ENCODE measurements at places on chromosomes 16 and 17. TPM values are rescaled to one million over a fixed set of nuclear protein-coding genes. Genes with fewer than 3 reads are reported as not detected.

Gene TPPP3
- total RNA-seq = 13.1 TPM

- no peak for DNase-seq
These were observed 9.1 kb upstream of the PHF12 start for GRCh38 chr17:28960256-28961061.

DNA sequence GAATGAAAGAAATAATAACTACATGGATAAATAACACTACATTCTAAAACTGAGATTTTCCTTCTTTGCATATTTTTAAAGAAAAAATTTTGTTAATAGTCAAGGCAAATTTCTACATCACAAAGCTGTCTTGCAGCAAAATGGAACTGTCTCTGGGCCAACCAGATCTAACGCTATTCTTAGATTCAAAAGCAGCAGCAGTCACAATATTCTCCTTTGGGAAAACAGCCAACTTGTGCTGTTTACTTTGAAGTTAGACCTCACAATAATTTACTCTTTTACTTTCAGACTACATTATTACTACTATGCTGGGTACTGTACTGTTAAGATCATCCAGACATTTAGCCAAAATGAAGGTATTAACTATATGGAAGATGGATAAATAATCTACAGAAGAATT, 189.1 kb downstream of the CEP112 start:
- DNase-seq = no peak

DNA sequence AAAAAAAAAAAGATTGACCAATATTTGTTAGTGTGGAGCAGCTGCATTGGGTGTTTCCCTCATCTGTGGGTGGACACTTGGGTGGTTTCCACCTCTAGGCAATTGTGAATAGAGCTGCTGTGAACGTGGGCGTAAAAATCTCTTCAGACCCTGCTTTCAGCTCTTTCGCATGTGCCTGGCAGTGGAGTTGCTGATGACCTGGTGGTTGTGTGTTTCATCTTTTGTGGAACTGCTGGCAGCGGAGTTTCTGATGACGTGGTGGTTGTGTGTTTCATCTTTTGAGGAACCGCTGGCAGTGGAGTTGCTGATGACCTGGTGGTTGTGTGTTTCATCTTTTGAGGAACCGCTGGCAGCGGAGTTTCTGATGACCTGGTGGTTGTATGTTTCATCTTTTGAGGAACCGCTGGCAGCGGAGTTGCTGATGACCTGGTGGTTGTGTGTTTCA, 21.4 kb downstream of the ZC3H18 start:
- no peak for DNase-seq

GRCh38 chr17:17391668-17392370, 85.0 kb upstream of the MED9 start:
- DNase-seq = no peak

- DNase-seq = no peak
These were observed 485 bp downstream of the DNAJA3 start for GRCh38 chr16:4426021-4426684.

DNA sequence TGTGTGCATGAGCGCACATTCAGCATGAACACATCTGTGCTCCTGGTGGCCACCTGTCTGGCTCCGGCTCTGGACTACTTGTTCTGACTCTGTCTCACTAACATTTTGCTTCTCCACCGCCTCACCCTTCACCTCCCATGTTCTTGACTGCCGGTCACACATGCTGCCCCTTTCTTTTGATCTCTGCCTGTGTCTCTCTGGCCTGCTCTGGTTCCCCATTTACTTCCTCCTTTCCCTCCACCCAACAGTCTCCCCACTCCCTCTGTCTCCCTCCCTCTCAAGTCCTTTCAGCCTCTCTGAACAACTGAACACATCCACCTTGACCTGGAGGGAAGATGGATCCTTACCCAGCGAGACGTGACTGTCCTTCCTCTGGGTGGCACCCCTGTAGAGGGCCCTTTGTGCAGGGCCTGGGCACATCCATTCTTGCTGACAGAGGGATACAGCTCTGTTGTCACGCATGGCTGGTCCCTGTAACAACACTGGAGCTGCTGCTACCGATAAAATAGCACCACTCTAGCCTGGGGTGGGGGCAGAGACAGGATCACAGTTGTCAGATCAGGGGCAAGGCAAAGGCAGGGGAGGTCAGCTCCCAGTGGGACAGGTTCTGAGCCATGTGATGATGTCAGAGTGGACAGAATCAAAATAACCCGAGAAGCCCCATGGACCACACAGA, 11.0 kb downstream of the ZSCAN32 start:
- no peak for DNase-seq

DNA sequence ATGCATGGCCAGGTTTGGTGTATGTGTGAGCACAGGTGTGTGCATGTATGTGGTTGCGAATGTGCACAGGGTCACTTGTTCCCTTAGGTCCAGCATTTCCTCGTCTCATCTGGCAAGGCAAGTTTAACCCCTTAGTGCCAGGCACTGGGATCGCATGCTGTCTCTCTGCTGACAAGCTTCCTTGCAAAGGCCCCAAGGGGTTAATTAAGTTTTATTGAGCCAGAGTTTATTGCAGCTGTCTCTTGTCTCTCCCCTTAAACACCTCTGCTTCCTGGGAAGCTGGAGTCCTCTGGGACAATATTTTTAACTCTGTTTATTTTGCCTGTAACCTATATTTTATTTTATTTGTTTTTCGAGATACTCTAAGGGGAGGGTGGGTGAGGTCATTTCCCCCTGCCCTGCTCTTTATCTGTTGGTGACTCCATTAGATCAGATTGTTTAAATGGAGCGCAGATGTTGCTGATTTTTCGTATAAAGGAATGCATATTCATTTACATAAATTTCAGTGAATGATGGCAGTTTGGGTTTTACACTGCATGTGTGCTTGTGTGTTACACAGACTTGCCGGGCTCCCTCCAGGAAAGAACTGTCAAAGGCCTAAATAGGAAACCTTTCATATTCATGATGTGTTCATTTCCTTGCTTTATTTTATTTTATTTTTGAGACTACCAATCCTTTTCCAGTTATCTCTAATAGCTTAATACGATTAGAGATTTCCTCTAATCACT, 99.7 kb downstream of the CBLN1 start:
- DNase-seq = no peak

- DNase-seq = no peak
These were observed 4.0 kb downstream of the SRCIN1 start for GRCh38 chr17:38601539-38602351.

DNA sequence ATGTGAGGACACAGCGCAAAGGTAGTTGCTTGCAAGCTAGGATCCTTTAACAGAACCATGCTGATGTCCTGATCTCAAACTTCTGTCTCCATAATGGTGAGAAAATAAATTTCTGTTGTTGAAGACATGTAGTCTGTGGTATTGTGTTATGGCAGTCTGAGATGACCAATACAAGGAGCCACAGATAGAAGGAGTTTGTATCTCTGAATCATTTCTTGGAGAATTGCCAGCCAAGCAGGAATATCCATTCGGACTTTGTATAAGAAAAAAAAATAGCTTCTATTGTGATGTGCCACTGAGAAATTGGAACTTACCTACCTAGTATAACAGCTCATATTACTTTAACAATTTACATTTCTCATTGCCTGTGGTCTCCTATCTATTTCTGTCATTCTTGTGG, 447.6 kb upstream of the CA10 start:
- no peak for DNase-seq

All from omental fat pad (tissue), 4 donors.